ENCODE measurements at places on chromosomes 12 and 14.

- DNase-seq: no peak
Observed at GRCh38 chr12:47205532-47206449, 126.0 kb upstream of the AMIGO2 start.

DNA sequence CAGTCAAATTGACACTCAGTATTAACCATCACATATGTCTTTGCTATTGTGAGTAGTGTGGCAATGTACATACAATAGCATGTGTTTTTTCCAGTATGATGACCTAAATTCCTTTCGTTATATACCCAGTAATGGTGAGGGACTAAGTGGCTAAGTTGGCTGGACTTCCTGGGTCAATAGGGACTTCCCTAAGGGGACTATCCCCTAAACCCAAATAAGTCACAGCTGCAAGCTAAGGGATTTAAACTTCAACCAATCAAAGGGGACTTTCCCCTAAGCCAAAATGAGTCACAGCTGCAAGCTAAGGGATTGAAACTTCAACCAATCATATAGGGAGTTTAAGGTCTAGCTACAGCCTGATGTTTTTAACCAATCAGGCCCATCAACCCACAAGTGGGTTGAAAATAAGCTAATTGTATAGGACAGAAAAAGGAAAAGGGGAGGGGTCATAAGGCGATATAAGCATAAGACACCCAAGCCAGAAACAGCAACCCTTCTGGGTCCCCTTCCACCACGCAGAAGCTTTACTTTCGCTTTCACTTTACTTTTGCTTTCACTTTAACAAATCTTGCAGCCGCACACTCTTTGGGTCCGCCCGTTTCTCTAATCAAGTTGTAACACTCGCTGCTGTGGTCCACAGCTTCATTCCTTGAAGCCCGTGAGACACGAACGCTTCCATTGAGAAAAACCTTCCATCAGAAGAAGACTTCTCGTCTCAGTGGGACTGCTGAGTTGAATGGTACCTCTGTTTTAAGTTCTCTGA lies 404.4 kb downstream of the FLRT2 start:
- no peak for DNase-seq

GRCh38 chr14:69664865-69665526 lies 53.6 kb downstream of the SUSD6 start:
- no peak for DNase-seq

GRCh38 chr14:99664937-99665273 lies 19.2 kb upstream of the CYP46A1 start:
- no peak for DNase-seq

GRCh38 chr12:58681730-58682129 lies 238.6 kb downstream of the LRIG3 start:
- no peak for DNase-seq

All from activated gamma-delta T cell (primary cell).